ENCODE measurements at places on chromosomes 7 and 10.

DNA sequence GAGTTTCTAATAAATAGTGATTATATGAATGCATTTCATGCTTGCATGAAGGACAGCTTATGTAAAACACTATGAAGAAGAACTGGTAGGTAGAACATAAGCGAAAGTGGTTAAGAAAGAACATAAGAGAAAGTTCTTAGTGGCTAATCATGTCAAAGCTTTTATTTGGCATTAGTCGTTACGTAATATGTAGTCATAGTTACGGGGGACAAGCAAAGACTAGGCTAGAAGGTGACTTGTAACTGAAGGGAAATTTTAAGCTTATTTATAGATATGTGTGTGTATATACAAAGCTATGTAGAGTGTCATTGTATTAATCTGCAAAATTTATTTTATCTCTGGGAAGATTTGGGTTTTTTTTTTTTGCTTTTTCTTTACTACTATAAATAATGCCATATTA, 36.9 kb downstream of the CAPZA2 start:
- DNase-seq = no peak

DNA sequence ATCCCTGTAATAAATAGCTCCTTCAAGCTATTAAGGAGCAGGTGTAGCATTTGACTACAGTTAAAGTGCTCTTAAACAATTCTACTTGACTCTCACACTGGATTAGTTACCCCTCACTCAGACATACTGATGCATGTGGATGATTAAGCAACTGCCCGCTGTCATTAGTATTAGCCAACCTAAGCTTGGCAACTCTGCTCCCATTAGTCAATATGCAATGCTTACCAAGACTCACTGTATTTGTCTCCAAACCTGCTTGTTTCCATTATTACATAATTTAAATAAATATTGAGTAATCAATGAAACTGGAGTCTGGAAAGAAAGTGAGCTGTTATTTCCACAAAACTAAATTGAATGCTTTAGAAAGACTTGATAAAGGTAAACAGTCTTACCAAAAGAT, 144.0 kb upstream of the ASAH2 start:
- no peak for DNase-seq

GRCh38 chr10:12566161-12567115, 217.1 kb downstream of the CAMK1D start:
- no peak for DNase-seq

- DNase-seq = no peak
Observed at GRCh38 chr10:116158036-116158435, 115.0 kb downstream of the GFRA1 start.

- DNase-seq = no peak
Observed at GRCh38 chr10:114002422-114002821, 41.2 kb upstream of the ADRB1 start.

- DNase-seq = no peak
Observed at GRCh38 chr7:43763183-43763582, 4.7 kb downstream of the BLVRA start.

GRCh38 chr10:47262606-47263533, 37.1 kb upstream of the GDF10 start:
- no peak for DNase-seq

DNA sequence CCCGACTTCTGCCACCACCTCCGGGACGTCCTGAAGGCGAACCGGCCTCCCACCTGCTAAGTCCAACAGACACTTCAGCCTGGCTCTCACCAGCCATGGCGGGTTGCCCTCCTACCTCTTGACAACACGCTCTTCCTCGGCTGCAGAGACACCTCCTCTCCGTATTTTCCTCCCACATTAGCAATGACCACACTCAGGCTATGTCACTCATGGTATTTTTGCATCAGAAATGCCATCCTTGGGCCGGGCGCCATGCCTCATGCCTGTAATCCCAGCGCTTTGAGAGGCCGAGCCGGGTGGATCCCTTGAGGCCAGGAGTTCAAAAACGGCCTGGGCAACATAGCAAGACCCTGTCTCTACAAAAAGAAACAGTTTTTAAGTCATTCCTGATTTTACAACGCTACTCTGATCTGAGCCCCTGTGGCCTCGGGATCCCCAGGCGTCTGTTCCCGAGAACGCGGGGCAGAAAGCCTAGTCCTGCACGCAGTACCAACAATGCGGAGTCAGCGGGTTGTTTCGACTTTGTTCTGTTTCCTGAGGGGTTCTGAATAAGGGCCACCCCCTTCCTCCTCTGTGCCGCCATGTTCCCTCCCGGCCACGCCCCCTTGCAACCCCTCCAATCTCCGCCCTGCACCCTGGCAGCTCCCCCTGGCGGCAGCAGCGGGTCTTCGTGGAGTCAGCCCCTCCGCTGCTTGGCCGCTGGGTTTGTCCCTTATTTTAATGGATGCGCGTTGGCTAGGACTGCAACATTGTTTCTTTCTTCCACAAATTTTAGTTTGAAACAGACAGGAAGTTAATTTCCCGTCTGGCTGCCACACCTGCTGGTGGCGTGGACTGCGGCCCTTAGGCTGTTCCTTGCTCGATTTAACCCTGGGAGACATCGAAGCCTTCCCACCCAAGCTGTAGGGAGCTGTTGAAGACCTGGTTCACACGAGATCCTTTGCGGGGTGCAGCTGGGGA, 9.7 kb upstream of the ZFAND2A start:
- peak; percentile 95 for DNase-seq

GRCh38 chr7:16061630-16062029, 359.7 kb downstream of the CRPPA start:
- DNase-seq = no peak

- no peak for DNase-seq
Observed at GRCh38 chr10:48769706-48770435, 85.2 kb downstream of the WDFY4 start.

- DNase-seq = no peak
Observed at GRCh38 chr7:55185321-55185802, 166.5 kb downstream of the EGFR start.

GRCh38 chr10:33712825-33713224, 378.4 kb upstream of the NRP1 start:
- no peak for DNase-seq

- DNase-seq = no peak
Observed at GRCh38 chr10:122450353-122450990, 4.0 kb upstream of the ARMS2 start.

DNA sequence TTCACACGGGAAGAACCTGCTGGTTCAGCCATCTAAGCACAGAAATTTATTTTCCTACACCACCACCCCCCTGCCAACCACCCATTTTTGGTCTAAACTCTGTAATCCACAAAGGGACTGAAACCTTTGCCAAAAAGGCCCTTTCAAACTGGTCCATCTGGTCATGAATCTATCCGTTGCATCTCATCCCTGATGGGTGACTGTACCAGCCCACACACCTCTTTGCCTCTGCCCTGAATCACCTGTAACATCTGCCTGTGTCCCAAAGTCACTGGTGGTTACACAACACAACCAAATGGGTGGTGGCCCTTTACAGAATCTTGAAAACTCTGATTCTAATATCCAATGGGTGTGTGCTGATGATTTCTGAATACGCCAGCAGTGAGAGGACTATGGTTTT, 503.4 kb downstream of the PARD3 start:
- no peak for DNase-seq

DNA sequence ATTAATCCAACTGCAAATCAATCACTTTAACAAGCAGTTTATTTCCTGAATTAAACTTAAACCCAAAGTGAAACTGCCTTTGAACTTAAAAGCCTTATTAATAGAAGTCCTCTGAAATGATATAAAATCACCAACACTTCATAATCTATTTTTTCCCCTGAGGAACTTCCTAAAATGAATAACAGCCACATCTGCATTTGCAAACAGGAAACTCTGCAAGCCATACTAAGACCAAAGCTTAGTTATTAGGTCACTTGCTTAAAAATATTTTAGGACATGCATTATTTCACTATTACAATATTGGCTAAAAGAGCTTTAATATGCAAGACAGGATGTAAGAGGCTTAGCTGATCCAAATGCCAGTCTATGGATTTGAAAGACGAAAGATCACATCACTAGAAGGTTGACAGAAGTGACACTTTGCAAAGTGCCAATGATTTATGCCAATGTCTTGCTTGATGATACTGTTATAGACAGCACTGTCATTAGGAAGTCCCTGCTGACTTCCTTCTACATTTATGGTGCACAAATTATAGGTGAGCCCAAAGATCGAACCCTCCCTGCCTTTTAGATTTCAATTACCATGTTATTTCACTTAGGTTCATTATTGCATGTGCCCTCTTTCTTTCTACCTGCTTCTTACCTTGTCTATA, 99.9 kb upstream of the SKAP2 start:
- DNase-seq = no peak

DNA sequence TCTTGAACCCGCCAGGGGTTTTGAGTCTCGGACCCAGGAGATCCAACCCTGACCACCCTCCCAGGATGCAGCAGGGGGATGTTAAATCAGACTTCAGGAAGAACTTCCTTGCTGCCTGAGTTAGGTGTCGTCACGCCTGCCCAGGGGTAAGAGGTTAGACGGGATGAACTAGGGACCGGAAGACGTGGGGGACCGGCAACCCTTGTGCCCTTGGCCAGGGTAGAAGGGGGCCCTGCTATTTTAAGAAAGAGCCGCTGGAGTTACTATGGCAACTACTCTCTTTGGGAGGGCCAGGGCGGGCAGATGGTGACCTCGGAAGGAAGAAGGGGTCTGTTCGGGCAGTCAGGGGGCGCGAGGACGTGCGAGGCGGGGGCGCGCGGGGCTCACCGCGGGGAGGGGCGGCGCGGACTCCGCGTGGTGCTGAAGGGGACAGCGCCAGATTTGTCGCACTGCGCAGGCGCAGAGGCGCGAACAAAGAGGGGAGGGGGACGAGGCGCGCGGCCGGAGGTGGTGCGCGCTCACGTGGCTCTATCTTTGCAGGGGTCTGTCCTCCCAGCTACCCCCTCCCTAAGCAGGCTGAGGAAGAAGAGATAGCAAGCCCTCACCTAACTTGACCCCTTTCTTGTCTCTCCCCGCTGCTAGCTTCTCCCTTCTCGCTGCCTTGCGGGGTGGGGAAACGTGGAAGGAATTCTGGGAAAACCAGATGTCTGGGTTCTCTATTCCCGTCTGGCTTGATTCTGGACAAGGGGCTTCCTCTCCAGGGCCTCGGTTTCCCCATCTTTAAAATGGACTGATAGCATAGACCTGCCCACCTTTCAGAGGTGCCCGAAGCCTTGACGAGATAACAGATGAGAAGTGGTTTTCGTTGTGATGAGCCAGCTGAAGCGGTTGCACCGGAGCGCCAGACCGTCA, 940 bp upstream of the PSD start:
- peak; percentile 67 for DNase-seq

GRCh38 chr10:103493362-103493915, at the start of gene NEURL1:
Gene NEURL1, plus strand, starts transcription at chr10:103493705. Its CDS starts 683 bp downstream, at chr10:103494388.
- peak; percentile 12 for DNase-seq

DNA sequence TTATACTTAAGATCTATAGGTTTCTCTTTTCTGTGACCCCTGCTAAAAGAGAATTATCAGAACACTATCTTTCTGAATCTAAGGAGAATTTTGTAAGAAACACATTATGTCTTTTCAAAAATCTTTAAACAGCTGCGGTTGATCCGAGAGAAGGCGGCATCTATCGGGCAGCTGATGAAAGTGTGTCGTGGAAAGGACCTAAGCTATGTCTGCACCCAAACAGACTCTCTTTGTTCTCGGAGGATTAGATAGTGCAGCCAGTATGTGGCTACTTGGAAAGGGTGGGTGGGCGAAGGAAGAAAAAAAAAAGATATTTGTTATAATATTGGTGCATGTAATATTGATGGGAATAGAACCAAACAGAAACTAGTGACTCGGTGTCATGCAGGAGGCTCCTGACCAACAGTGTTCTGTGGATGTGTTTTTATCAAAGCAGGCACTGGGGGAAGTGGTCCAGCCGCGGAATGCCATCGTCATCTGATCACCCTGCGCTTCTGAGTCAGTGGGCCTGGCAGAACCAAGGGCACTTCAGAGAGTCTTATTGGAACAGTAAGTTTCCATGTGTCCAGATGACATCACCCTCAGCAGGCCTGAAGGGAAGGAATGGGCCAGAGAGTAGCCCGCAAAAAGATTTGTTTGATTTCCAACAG, 509.7 kb upstream of the AKR1E2 start:
- no peak for DNase-seq

DNA sequence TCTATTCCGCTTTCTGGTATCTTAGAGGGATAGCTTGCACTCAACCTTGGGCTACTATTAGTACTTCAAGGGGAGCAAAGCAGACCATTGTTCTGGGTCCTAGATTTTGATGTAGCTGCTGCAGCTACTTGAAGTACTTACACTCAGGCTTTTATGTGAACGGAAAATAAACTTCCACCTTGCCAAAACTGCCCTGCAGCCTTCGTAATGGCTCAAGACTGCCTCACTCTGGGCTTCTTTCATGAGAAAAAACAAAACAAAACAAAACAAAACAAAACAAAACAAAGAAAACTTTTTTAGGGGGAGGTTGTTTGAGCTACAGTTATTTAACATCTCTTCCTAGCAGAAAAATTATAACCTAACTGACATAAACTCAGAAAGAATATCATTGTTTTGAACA, 19.4 kb upstream of the EPHB6 start:
- no peak for DNase-seq

DNA sequence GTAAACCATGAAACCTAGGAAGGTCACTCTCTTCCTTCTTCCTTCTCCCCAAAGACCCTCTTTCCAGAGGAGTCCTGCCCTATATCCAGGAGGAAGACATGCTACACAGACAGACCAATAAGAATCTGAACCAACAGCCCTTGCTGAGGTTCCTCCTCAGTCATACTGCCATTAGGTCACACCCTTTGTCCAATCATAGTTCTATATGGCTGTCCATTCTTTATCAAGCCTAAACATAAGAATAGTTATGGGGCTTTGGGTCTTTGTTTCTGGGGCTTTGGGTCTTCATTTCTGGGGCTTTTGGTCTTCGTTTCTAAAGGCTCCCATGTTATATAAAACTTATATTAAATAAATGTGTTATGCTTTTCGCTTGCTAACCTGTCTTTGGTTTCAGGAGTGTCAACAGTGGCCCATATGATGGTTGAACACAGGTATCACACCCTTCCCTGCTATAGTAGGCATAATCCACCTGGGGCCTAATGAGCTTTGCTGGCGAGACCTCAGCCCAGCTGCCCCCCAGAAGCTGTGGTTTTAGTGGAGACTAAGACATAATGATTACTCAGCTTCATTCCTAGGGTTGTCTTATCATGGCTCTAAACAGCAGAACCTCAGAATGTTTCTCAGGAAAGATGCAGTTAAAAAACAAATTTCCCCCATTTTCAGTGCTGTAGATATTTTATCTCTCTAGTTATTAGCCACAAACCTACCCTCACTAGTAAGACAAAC, 91.6 kb downstream of the ELMO1 start:
- DNase-seq = no peak

DNA sequence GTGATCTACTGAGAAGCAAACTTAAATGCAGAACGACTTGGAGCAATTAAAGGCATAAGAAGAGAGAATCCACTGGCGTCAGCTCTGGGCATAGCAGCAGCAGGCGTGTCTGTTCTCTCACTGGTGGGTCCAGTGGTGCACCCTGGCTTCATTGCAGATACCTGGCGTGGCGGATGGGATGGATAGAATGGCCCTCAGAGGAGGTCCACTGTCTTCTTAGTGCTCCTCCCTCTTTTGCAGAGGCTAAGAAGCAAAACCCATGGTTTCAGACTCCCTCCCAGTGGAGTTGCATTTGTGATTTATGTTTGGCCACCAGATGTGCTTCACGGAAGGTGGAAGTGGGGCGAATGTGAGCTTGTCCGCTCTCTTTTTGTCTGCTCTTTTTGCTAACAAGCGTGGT, 28.4 kb upstream of the PRKAG2 start:
- no peak for DNase-seq

- no peak for DNase-seq
Observed at GRCh38 chr7:112571852-112572607, 91.2 kb downstream of the LSMEM1 start.

GRCh38 chr10:32556783-32557395, 110.9 kb downstream of the CCDC7 start:
- DNase-seq = no peak

Data from stimulated activated CD4-positive, alpha-beta T cell treated with anti-CD3 and anti-CD28 coated beads, Interleukin-12 subunit alpha, Interleukin-12 subunit beta, amount 100 ng/mL, for 4 hours (primary cell).